ENCODE measurements at places on chromosomes 3 and 15.

DNA sequence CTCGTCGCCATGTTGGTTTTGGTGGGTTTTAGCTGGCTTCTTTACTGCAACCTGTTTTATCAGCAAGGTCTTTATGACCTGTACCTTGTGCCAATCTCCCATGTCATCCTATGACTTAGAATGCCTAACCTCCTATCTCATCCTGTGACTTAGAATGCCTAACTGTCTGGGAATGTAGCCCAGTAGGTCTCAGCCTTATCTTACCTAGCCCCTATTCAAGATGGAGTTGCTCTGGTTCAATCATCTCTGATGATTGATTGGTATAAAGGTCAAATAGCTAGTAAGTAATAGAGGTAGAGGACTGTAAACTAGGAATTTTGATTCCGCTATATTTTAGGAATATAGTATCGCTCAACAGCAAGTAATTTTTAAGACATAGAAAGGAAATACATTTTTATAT lies 1.3 kb upstream of the ACKR2 start:
- DNase-seq: no peak

DNA sequence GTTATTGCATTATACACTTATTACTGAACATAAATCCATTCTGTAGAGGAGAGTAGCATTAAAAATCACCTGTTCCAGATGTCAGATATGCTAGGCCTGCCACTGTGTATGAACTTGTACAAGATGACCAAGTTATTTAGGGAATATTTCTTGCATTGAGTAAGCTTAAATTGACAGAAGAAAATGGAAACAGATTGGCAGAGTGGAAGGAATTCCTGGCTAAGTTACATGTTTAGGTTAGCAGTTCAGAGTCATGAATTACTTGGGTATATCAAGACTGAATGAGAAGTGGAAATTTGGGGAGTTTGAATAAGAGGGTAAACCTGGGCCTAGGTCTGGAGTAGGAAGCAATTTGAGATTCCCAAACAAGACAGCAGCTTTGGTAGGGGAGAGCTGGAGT lies 44.6 kb downstream of the ARHGAP31 start:
- no peak for DNase-seq

DNA sequence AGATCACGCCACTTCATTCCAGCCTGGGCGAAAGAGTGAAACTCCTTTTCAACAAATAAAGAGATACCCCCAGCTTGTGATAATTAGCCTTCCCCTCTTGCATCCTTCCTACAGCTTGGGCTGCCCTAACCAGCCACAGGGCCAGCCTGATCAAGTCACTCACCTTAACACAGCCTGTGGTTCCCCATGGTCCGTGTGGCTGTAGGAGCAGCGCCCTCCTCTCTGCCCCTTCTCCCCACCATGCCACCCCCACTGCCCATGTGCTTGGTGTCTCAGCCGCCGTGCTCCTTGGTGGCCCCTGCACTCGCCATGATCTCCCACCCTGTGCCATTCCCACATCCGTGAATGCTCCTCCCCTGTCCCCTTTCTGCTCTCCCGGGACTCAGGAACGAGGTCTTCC lies 13.2 kb upstream of the RPP14 start:
- no peak for DNase-seq

DNA sequence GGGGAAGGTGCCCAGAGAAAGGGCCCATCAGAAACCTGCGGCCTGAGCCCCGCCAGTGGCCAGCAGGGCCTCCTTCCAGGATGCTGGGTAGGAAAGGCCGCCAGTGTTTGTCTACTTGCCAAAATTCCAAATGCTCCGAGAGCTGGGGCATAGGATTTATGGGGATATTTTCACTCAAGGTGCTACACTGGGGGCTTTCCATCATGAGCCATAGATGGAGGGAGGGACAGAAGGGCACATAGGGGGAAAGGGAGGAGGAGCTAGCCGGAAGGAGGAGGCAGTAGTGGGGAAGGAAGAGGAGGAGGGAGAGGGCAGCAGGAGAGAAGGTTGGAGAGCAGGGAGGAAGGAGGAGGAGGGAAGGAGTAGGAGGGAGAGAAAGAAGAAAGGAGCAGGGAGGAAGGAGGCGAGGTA lies 494.7 kb upstream of the PROK2 start:
- DNase-seq: no peak

DNA sequence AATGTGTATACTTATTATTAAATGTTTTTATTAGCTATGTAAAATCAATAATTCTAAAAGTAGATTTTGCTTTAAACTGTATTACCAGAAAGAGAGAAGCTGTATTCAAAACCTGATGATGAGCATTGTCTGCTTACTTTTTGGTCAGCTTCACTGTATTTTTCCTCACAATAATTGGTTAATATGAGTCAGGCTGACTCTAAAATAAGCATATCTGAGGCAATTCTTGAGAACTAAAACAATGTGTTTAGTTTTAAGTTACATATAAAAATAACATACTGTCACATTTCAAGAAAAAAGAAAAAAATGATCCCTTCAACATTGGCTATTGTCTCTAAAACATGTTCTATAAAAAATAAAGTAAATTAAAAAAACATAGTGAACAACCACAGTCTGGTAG lies 66.1 kb downstream of the EPHA3 start:
- no peak for DNase-seq

DNA sequence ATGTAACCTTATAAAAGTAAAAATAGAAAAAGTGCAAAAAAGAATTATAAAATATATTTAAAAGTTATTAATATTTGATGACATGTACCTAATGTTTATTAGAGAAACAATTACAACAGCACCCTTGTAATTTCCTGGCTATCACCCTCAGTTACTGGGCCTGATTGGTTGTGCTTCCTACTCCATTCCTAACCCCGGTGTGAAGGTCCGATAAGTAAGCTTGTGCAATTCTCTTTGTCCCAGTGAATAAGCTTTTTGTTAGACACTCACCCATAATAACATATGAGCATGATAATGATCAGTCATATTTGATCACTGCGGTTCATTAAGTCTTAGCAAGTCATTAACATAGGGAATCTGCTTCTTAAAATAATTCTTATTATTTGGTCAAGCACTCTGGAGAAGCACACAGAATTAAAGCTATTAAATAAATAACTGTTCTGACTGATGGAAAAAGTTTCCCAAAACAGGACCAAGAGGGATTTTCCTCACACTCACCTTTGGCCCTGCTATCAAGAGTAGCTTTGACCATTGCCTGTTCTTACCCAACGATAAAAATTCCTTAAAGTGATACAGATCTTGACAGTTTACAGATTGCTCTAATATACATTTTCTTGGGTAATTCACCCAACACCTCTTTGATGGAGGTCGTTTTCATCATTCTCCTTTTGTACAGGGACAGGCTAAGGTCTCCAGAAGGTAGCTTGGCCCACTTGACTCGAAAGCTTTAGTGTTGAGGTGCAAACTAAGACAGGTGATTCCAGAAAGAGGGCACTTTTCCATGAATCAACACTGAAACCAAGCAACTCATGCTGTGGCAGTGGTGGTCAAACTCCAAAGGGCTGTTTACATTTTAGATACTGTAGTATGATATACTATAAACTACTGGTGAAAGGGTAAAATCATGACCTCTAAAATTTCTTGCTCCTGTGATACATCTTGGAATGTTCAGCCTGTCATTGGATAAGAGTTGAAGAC lies 543.0 kb upstream of the KCNMB2 start:
- no peak for DNase-seq

GRCh38 chr15:79341396-79341795 lies 30.5 kb downstream of the TMED3 start:
- DNase-seq: no peak

DNA sequence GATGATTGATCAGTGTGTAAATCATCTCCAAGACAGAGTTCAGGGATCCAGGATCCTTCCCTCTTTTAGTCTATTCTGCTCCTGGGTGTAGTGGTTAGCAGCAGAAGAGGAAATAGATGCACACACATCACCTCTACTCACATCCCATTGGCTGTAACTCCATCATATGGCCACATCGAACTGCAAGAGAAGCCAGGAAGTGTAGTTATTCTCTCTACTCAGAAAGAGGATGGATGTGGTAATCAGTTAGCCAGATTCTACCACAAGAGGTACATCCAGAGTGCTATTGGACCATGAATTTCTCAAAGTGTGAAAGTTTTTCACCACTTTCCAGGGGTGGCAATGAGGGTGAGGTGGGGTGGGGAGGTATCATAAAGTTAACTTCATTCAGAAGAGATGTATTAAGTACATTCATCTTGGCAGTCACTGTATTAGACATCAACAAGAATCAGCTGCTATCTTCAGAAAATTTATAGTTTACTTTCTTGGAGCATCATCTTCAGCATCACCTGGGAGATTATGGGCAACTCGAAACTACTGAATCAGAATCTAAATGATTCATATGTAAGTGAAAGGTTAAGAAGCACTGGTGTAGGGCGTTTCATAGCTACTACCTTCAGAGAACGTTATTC lies 60.6 kb upstream of the GAP43 start:
- DNase-seq: no peak

DNA sequence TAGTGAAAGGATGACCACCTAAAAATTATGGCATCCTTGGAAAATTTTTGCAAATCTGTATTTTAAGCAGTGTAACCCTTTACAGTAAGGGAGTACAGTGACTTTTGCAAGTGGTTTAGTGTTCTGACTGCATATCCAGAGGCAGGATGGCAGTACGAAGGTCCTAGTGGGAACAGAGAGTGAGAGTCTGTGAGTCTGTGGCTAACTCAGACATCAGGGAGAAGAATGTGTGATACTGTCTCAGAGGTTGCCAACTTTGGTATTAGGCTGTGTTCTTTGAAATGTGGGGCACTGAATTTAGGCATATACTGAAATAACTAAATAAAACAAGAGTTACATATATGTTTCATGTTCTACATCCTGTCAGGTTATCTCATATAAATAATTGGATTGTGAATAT lies 25.7 kb downstream of the PRKCI start:
- no peak for DNase-seq

DNA sequence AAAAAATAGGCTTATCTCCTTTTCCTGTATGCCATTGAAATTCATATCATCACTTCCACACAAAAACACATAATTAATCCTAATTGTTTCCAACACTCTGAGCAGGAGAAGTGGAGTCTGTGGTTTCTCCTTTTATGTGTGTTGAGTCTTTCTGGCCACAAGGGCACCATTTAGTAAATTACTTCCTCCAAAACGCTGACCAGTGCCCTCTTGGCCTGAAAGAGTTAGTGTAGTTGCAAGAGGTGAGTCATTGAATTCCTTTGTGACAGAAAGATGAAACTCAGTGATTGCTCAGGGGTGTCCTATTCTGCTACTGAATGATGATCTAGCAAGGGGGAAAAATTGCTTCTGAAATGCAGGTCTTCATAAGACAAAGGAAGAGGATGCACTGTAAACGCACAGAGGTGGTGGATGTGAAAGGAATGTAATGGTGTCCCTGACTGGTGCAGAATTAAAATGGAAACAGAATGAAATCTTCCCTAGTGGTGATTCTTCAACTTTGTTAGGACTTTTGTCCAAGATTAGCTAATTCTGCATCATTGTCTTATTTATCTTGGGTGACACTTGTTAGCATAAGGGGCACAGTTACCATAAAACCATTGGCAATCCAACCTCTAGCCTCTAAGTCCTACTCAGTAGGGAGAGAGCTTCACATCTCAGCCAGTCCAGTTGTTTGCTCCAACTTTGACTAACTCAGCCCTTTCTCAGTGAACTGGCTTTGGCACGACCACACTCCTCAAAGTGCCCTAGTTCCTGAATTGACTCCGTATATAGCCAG lies 208.4 kb upstream of the NANOGP8 start:
- no peak for DNase-seq

DNA sequence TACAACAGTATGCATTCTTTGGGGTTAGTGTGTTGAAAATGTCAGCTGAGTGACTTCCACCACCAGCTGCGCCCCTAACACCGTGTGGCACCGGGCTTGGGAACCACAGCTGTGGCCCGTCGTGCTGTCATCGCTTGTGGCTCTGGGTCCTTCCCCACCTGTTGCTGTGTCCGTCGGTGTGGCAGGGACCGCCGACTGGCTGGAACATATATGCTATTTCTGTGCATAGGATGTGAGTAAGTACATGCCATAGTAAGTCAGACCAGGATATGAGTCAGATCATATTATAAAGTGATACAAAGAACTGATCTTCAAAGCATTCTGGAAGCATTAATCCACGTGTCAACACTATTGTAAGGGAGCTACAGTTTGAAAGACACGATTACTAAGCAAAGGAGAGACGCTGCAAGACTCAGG lies 31.9 kb downstream of the EHD4 start:
- no peak for DNase-seq

GRCh38 chr3:120765830-120766493 lies 23.4 kb downstream of the GTF2E1 start:
- DNase-seq: no peak

GRCh38 chr3:45567730-45568172 lies 26.8 kb upstream of the LIMD1 start:
- peak; percentile 59 for DNase-seq

GRCh38 chr3:175200391-175201095 lies 341.4 kb downstream of the NAALADL2 start:
- no peak for DNase-seq

DNA sequence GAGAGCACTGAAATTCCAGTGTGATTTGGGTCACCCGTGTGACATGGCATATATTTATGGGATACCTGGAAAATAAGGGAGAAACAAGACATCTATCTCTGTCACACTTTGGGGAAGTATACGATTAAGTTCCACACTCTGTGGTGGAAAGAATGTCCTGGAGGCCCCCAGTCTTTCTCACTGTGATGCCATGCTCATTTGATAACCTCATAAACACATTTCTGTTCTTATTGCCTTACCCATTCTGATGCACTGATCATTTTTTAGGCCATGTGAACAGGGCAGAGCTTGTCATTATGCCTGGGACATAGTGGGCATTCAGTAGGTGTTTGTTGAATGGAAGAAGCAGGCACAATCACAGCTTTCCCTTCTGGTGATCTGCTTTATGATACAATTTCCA lies 349.4 kb upstream of the TPRG1 start:
- no peak for DNase-seq

- DNase-seq: no peak
Observed at GRCh38 chr3:106635271-106635670, 742.0 kb upstream of the CCDC54 start.

DNA sequence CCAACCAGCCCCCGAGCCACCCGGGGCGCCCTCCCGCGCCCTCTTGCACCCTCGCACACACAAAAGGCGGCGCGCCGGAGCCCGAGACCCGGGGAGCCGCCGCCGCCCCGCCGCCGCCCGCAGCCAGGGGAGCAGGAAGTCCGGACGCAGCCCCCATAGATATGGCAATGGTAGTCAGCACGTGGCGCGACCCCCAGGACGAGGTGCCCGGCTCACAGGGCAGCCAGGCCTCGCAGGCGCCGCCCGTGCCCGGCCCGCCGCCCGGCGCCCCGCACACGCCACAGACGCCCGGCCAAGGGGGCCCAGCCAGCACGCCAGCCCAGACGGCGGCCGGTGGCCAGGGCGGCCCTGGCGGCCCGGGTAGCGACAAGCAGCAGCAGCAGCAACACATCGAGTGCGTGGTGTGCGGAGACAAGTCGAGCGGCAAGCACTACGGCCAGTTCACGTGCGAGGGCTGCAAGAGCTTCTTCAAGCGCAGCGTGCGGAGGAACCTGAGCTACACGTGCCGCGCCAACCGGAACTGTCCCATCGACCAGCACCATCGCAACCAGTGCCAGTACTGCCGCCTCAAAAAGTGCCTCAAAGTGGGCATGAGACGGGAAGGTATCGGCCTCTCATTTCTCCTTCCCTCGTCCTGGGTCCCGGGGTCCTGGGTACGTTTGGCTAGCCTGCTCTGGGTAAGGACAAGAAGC lies 1.6 kb downstream of the NR2F2 start:
- peak; percentile 68 for DNase-seq

Measured in Right ventricle myocardium inferior (tissue), 1 donor.